ENCODE measurements at places on chromosomes 1 and 21.

DNA sequence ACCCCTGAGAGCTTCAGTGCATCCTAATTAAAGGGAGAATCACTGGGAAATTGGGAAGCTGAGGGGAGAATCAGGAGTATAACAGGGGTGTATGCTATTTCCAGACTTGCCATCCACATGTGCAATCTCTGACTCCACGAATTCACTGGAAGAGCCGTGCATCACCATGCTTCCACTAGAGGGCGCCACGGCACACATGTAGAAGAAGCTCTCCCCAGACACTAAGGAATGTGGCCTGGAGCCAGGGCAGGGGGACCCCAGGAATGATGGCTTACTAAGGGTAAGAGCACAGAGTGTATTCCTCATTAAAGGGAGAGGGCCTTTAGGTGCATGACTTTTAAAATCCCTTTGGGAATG lies 81.5 kb downstream of the ABCA4 start:
- DNase-seq: no peak

GRCh38 chr1:105180789-105181188 lies 1431.1 kb downstream of the AMY1C start:
- DNase-seq: no peak

- no peak for DNase-seq
Measured at GRCh38 chr1:25666460-25666859, 49.9 kb downstream of the MAN1C1 start.

GRCh38 chr1:67626090-67626860 lies 58.7 kb upstream of the GADD45A start:
- no peak for DNase-seq

DNA sequence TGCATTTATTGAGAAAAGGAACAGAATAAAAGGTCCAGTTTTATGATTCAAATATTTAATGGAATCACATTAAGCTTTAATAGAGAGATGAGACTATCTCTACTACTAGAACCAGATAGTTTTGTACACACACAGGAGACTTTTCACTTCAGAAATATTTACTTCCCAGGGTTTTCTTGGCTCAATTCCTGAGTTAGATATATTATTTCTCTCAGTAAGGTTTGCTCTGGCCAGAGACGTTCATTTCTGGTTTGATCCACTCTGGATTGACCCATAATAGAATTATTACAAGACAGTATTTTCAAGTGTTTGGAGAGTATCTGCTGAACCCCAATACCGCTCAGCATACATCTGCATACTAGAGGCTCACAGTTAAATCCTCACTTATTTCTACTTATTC lies 1.3 kb upstream of the RCOR3 start:
- DNase-seq: no peak

- peak; percentile 47 for DNase-seq
Measured at GRCh38 chr1:116777831-116778830, 23.9 kb downstream of the CD2 start.

Measured in BJ (cell line).